ENCODE measurements at places on chromosomes 4 and X.

GRCh38 chrX:20438871-20439526, 172.3 kb upstream of the RPS6KA3 start:
- no peak for DNase-seq

DNA sequence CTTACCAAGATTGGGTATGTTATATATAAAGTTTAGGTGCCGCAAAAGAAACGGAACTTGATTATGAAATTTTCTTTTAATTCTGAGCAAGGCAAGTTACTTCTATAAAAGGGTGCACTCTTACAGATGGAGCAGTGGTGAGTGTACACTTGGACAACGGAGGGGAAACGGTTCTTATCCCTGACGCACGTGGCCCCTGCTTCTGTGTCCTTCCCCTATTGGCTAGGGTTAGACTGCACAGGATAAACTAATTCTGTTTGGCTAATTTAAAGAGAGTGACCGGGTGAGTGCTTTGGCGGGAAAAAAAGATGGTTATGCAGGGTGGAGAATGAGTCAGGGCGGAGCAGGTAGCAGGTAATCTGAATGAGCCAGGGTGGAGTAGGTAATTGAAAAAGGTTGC, 149.5 kb downstream of the GC start:
- DNase-seq = no peak

GRCh38 chr4:117357437-117357836, 272.1 kb upstream of the TRAM1L1 start:
- DNase-seq = no peak

- DNase-seq = no peak
Measured at GRCh38 chr4:88522702-88523324, 763 bp downstream of the PYURF start.

DNA sequence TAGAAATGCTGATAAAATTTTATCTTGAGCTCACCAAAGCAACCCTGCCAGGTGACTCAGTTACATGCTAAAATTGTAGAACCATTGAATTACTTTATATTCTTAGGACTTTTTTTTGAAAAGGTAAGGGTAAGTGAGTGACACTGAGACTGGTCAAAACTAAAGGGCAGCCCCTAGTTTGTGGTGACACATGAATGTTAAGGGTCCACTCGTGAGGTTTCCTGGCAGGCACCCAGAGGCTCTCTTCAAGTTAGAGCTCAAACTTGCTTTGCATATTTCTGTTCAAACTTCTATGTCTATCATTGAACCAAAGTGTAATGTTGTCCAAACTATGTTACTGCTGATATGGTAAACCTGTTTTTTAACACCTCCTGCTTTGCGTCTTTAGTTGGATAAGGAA, 30.5 kb downstream of the TMPRSS11D start:
- no peak for DNase-seq

DNA sequence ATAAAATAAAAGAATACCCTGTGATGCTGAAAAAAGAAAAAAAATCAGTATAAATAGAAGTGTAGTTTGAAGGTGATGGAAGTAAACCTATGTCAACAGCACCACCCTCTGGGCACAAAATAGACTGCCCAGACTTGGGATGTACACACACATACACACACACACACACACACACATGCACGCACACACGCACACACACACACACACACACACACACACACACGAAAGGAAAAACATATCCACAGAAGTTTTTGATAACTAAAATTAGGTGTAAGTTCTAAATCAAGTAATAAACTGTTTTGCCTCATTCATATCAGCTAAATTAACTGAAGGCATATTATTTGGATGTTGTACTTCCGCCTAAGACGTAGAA, 40.5 kb downstream of the ANXA5 start:
- no peak for DNase-seq

DNA sequence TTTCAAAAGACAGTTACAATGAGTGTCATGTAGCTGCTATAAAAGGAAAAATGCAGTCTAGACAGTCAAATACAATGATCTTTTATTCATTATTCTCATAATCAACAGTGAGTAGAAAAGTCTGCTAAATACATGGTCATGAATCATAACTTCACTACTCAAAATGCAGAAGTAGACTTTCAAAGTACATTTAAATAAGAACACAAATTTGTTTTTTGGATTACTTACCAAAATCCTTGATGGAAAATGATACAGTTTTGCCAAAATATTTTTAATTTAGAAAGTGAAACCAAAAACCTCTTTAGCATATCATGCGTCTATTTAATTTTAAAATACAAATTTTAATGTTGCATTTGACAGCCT, 4.9 kb downstream of the ACSL4 start:
- DNase-seq = no peak

Measured in activated naive CD4-positive, alpha-beta T cell (primary cell).